Astrocyte (in vitro differentiated cells and primary cell): ENCODE measurements at places on chromosomes 1 and 21. TPM values are rescaled to one million over a fixed set of nuclear protein-coding genes. Genes with fewer than 3 reads are reported as not detected.

Gene CLDN17
- not detected in 2 replicates for total RNA-seq

Gene SLC9C2
- total RNA-seq = 0.54 TPM in 1 of 2 replicates, not detected in the other

Gene OR4F29
- not detected in 2 replicates for total RNA-seq

Gene FCRL1
- not detected in 2 replicates for total RNA-seq

Gene NBPF6
- not detected in 2 replicates for total RNA-seq

Gene TNFRSF4
- 0.34 and 0.41 TPM in 2 replicates for total RNA-seq

Gene PTP4A2
- 260 and 271 TPM in 2 replicates for total RNA-seq

Gene NBPF10
- total RNA-seq = 3.3 and 3.4 TPM in 2 replicates

Gene ZBTB8B
- total RNA-seq = 0.12 and 0.18 TPM in 2 replicates

Gene ADCY10
- 0.07 and 0.27 TPM in 2 replicates for total RNA-seq

Gene ASCL5
- total RNA-seq = not detected in 2 replicates

Gene CELA3A
- total RNA-seq = not detected in 2 replicates

Gene ANGPTL3
- not detected in 2 replicates for total RNA-seq

Gene IFI44L
- 184 and 271 TPM in 2 replicates for total RNA-seq

Gene RNF186
- not detected in 2 replicates for total RNA-seq

Gene MUL1
- total RNA-seq = 30.1 and 32.5 TPM in 2 replicates

Gene WDTC1
- total RNA-seq = 18.2 and 19.7 TPM in 2 replicates

Gene OR2AJ1
- total RNA-seq = not detected in 2 replicates

Gene CD1B
- total RNA-seq = not detected in 2 replicates

Gene CCDC17
- total RNA-seq = 2.4 and 3.8 TPM in 2 replicates

Gene C1orf185
- not detected in 2 replicates for total RNA-seq

Gene DMBX1
- total RNA-seq = 0.07 and 0.29 TPM in 2 replicates

Gene USH2A
- 0.02 TPM in 2 replicates for total RNA-seq

Gene DCST1
- total RNA-seq = not detected in 2 replicates

Gene KPNA6
- 113 and 122 TPM in 2 replicates for total RNA-seq

Gene PROK1
- total RNA-seq = not detected in 2 replicates

Gene RWDD3
- total RNA-seq = 20.0 and 22.2 TPM in 2 replicates

Gene DCDC2B
- not detected in 2 replicates for total RNA-seq

Gene PLEKHA6
- total RNA-seq = 1.5 and 2.7 TPM in 2 replicates

Gene PM20D1
- total RNA-seq = not detected in 2 replicates

Gene B3GALT2
- 0.39 and 0.60 TPM in 2 replicates for total RNA-seq

Gene MPL
- not detected in 2 replicates for total RNA-seq

Gene S100A3
- total RNA-seq = 12.8 and 14.6 TPM in 2 replicates

Gene CASZ1
- total RNA-seq = 3.5 and 4.0 TPM in 2 replicates

Gene RHD
- total RNA-seq = not detected in 2 replicates

Gene ELF3
- total RNA-seq = 2.5 and 2.9 TPM in 2 replicates

Gene HES2
- total RNA-seq = 0.94 and 3.0 TPM in 2 replicates

Gene CD1E
- total RNA-seq = not detected in 2 replicates

Gene GJA8
- not detected in 2 replicates for total RNA-seq

Gene CFHR3
- not detected in 2 replicates for total RNA-seq

Gene USP48
- 85.7 and 85.8 TPM in 2 replicates for total RNA-seq

Gene NOS1AP
- total RNA-seq = 0.94 and 1.2 TPM in 2 replicates

Gene RBM34
- 102 and 129 TPM in 2 replicates for total RNA-seq

Gene CHRNB2
- 0.20 and 0.24 TPM in 2 replicates for total RNA-seq

Gene AGT
- 1.2 and 3.0 TPM in 2 replicates for total RNA-seq

Gene FOXO6
- total RNA-seq = 1.2 TPM in 2 replicates

Gene BTBD8
- total RNA-seq = 1.4 and 1.8 TPM in 2 replicates

Gene FMO1
- not detected in 2 replicates for total RNA-seq

Gene SPRR2F
- not detected in 2 replicates for total RNA-seq

Gene CRTC2
- 38.3 and 38.4 TPM in 2 replicates for total RNA-seq
